ENCODE measurements at places on chromosomes 3 and 15.

DNA sequence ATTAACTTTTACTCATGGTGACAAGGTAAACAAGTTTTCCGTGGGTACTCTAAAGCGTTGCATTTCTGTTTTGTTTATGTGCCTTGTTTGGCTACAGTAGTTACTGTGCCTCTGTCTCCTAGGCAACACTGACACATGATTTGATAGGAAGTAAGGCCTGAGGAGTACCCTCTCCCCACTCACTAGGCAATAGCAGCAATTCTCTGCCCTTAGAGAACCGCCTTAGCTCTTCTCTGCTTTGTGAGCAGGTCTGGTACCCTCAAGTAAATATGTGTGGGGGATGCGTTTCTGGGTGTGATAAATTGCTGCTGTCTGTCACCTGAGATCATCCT lies at the start of gene IL5RA:
Gene IL5RA, minus strand, starts transcription at position 76 of the 332 bp plus-strand sequence. CDS start 5,390 bp downstream, outside the sequence.
- DNase-seq: no peak

DNA sequence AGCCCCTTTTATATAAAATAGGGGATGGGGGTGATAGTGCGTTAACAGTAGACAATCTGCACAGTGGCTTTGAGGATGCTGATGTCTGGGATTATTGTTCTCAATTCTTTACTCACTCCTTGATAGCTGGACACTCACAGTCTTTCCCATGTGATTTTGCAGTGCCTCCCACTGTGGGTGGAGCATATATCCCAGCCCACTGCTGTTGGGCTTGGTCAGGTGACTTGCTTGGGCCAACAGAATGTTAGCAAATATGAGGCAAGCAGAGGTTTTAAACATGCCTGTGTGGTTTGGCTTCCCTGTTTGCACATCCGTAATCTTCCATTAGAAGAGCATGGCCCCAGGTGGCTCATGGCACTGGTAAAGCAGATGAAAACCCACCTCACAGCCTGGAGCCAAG lies 46.5 kb downstream of the CPA3 start:
- no peak for DNase-seq

GRCh38 chr15:56957812-56958406 lies 39.5 kb downstream of the TCF12 start:
- DNase-seq: no peak

DNA sequence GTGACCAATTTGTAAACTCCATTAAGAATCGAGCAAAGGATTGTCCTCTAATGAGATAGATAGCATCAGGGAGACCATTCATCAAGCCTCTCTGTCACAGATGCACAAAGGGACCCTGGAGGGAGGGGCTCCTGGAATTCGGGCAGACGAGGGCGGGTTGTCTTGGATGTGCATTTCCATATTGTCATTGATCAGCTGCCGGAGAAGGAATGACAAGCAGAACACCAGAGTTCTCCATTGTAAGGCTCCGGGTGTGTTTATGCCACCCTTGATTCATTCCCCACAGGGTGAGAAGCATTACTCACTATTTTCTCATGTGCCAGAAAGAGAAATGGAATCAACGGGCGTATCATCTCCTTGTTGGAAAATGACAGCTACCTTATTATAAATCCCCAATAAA lies 167.5 kb downstream of the EBLN2 start:
- DNase-seq: no peak

DNA sequence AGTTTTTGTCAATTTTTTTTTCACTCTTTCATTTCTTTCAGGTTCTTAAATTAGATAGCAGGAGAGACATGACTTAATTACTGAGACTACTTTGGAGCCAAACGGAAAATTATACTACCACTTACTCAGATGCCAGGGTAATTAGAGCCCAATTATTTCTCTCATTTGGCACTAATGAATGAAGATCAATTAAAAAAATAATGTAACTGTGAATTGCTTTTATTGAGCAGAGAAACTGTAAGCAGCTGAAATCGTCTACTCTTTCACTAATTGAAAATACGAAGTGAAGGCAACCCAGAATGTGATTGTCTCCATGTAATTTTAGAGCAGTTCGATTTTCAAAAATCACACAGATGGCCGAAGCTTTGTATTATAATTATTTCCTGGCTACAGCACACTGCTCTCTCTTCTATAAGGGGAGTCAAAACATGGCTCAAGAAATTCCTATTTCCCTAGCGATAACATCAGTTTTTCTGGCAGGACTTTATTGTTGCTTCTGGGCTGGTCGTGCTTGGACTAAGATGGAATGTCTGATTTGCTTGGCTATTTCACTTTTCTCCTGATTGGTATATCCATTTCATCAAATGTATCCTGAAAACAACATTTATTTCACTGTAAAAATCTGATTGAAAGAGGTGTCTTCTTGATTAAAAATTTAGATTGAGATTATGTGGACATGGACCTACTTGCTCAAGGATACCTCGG lies 55.8 kb upstream of the PDZRN3 start:
- no peak for DNase-seq

GRCh38 chr3:175270198-175270837 lies 411.2 kb downstream of the NAALADL2 start:
- no peak for DNase-seq

- DNase-seq: no peak
Observed at GRCh38 chr3:28826840-28827239, 454.0 kb upstream of the RBMS3 start.

GRCh38 chr15:58138106-58138505 lies at the start of gene AQP9:
TSS of gene AQP9 (plus strand) at chr15:58138381. CDS start at chr15:58138566, 185 bp downstream.
- no peak for DNase-seq

DNA sequence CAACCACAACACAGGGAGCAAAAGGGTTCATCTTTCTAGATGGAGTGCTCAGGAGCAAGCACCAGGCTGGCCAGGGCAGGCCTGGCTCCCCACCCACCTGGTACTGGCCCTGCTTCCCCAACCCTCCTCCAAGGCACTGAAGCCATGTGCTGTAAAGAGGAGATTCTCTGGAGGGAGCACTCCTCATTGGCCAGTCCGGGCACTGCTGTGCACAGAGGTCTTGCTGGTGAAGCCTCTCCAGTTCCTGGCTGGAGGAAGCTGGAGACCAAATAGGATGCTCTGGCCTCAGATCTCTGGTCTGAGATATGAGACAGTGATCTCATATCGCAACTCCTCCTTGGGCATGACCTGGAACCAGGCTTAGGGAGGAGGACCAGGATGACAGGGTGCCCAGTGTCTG lies 7.7 kb upstream of the SEMA3F start:
- no peak for DNase-seq
